ENCODE measurements at places on chromosomes 6 and 20.
A peak's percentile ranks its signal among the peaks of the same experiment; 100 is the strongest.

- DNase-seq, result no peak
Measured at GRCh38 chr6:159378411-159379328, 209.5 kb downstream of the FNDC1 start.

DNA sequence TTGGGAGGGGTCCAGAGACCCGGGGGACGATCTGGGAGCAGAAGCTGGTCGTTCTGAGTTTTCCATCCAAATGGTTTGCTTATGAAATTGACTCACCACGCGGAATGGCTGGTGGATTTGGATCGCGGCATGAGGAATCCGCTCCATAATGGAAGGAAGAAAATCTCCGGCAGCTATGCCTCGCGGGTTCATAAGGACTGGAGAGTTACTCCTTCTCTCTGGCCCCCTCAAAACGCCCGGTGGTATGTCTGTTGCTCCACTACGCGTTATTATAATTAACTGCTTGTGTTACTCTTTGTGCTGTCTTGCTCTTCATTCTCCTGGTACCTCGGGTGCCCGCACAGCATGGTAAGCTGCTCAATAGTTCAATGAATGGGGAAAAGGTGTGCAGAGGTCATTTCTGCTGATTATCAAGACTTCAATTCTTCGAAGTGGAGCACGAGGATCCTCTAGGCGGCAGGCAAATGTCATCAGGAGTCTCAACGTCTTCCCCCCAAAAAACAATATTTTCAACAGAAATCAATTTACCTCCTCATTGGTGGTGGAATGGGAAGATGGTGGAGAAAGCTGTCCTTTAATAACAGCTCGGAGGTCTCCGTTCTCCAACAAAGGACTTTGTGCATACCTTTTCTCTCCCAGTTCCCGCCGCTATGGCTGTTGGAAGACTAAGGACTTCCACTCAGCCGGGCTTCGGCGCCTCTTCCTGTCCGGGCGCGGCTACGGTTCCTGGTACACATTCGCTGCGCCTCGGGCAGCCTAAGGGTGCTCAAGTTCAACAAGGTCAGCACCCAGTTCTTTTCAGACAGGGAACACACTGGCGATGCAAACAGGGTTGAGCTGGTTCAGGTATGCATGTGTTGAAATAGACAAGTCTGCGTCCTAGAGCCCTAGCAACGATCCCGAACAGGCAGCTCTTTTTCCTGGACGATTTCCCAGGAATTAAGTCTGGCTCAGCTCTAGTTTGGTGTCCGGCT lies 9.2 kb upstream of the PRSS16 start:
- no peak for DNase-seq

DNA sequence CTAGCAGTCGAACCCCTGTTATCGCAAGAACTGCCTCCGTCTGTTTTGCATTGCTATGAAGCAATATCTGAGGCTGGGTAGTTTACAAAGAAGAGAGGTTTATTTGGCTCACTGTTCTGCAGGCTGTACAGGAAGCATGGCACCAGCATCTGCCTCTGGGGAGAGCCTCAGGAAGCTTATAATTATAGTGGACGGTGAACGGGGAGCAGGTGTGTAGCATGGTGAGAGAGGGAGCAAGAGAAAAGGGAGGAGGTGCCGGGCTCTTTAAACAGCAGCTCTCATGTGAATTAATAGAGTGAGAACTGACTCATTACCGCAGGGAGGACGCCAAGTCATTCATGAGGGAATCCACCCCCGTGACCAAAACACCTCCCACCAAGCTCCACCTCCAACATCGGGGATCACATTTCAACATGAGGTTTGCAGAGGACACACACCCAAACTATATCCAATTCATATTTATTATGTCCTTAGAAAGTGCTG lies 172.6 kb upstream of the KCNG1 start:
- no peak for DNase-seq

DNA sequence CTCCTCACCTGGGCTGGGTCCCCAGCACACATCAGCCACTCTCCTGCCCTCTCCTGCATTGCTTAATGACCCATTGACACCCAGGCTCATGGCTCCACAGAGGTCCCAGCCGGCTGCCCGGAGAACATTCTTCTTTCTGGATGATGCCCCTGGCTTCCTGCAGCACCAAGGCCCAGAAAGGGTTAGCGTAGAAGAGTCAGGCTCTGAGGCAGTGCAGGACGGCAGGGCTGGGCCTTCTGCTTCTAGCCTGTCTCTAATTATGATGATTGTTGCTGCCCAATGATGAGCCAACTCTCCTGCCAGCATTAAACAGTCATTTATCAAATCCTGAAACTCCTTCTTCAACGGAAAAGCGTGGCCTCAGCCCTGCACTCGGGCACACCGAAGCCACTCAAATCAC lies 66.4 kb downstream of the ZNF217 start:
- DNase-seq, result no peak

DNA sequence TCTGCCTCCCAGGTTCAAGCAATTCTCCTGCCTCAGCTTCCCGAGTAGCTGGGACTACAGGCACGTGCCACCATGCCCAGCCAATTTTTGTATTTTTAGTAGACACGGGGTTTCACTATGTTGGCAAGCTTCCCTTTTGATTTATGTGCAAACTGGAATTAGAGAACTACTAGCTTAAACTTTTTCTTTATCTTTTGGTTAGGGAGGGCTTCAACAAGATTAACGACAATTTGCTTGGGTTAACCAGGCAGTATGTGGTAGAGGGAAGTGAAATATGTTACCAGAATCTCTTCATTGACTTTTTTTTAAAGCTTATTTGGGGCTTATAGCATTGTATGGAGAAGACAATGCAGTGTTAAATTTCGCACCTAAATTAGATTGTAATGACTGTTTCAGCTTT lies 9.0 kb downstream of the MYO6 start:
- no peak for DNase-seq

DNA sequence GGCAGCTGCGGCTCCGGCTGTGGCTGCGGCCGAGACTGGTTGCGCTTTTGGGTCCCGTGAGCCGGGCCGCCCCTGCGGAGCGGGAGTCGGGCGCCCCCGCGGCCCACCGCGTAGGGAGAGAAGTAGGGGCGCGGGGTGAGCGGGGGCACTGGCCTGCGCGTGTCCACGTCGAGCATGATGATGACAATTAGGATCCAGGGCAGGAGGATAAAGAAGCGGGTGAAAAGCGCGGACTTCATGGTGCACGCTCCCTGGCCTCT lies 739 bp downstream of the B3GAT2 start:
- no peak for DNase-seq

DNA sequence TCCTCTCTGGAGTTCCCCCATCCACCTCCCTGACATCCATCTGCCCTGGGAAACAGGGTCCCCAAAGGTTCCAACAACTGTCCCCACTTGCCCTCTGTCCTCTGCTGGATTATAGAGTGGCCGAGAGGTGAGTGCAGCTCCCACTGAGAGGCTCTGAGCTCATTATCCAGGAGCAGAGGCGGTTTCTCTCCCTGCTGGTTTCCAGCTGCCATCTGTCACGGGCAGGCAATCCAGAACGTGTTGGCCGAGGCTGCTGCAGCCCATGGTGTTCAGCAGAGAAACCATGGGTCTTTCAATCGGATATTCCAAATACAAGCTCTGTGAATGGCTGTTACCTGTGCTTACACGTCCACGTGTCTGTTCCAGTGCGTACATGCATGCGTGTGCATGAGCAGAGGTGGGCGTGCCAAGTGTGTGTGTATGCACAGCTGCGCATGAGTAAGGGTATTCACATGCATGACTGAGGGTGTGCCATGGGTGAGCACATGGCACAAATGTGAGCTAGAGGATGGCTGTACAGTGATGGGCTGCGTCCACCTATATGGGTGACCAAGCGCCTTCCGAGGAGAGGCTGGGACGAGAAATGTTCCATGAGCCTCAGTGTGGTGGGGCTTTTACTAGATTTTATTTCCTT lies 183.7 kb upstream of the PMEPA1 start:
- no peak for DNase-seq

DNA sequence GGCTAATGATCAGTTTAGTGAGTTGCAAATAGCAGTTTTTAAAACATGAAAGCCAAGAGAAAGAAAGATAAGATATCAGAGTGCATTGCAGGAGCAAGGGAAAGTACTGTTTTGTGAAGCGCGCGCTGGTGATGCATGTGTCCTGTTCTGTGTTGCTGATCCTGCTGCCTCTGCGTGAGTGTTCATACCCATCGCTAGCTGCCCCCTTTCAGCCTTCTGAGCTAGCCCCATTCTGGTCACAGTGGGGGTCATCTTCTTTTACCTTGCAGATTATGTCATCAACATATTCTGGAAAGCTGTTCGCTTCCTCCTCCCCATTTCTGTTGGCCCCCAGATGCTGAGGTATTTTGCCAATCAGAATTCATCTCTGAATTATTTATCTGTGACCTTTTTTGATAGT lies 1.9 kb downstream of the MRAP2 start:
- no peak for DNase-seq

DNA sequence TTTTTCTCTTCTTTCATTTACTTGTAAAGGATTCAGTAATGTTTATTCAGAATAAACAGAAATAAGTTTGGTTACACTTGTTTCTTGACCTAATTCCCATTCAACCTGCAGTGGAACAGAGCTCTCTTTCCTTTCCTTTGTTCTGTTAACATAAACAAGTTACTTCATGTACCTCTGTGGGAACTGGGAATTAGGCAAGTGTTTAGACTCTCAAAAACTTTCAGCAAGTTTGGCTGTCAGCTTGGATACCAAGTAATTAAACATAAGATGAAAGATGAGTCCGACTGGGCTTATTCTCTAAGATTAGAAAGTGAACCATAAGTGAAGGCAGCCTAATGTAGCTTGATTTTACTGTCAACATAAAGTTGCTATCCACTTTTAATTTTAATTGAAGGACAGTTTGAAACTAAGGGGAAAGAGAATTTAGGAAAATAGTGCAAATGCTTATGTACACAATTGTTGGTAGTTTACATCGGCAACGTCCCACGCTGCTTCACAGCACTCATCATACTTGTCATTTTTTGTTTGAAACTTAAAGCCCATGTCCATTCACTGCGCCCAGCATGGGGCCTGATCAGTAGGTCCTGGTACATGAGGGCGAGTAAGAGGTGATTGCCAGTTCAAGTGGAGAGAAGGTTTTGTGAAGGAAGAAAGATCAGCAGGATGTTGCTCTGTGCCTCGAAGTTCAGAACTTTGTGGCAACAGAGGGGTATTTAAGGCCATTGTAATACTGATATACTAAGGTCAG lies 113.0 kb downstream of the PLEKHG1 start:
- no peak for DNase-seq

DNA sequence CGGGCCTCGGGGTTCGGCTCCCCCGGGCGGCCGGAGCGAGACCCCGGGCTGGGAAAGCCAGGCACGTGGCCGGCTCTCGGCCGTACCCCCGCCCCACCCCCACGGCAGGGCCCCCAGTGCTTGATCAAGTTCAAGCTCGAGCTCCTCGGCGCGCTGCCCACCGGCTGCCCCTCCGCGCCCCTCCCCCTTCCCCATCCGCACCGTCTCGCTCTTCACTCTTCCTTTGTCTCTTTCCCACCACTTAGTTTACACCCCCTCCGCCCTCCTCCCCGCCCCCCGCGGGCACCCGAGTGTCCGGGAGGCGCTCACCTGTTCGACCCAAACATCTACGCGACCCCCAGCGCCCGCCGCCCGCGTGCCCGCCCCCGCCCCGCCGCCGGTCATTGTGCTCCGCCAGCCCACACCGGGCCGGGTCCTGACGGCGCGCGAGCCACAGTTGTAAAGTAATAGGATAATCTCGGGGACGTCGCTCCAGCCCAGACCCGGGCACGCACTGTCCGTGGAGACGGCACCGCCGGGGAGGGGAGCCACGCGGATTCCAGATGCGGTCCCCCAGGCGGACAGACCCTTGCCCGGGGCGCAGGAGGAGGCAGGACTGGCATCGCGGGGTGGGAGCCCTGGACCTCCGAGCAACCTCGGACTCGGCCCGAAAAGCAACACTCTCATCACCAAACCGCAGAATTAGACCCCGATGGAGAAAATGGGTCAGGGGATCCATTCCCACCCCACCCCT lies 100.7 kb downstream of the NOL4L start:
- peak; percentile 66 for DNase-seq
